Fibroblast of villous mesenchyme (primary cell): ENCODE measurements at places on chromosomes 4 and X. TPM values are rescaled to one million over a fixed set of nuclear protein-coding genes. Genes with fewer than 3 reads are reported as not detected.
A peak's percentile ranks its signal among the peaks of the same experiment; 100 is the strongest.

TBC1D8B gene
- total RNA-seq: 9.0 and 13.8 TPM in 2 replicates

PAGE2B gene
- total RNA-seq: not detected in 2 replicates

PDE6B gene
- under 0.01 TPM in 1 of 2 replicates, not detected in the other for total RNA-seq

WDR17 gene
- 0.64 and 0.86 TPM in 2 replicates for total RNA-seq

RBM46 gene
- 0.32 TPM in 1 of 2 replicates, not detected in the other for total RNA-seq

CLNK gene
- total RNA-seq: not detected in 2 replicates

CT45A7 gene
- total RNA-seq: not detected in 2 replicates

GPM6B gene
- under 0.01 and 1.3 TPM in 2 replicates for total RNA-seq

TAB3 gene
- 11.3 and 16.8 TPM in 2 replicates for total RNA-seq

DNA sequence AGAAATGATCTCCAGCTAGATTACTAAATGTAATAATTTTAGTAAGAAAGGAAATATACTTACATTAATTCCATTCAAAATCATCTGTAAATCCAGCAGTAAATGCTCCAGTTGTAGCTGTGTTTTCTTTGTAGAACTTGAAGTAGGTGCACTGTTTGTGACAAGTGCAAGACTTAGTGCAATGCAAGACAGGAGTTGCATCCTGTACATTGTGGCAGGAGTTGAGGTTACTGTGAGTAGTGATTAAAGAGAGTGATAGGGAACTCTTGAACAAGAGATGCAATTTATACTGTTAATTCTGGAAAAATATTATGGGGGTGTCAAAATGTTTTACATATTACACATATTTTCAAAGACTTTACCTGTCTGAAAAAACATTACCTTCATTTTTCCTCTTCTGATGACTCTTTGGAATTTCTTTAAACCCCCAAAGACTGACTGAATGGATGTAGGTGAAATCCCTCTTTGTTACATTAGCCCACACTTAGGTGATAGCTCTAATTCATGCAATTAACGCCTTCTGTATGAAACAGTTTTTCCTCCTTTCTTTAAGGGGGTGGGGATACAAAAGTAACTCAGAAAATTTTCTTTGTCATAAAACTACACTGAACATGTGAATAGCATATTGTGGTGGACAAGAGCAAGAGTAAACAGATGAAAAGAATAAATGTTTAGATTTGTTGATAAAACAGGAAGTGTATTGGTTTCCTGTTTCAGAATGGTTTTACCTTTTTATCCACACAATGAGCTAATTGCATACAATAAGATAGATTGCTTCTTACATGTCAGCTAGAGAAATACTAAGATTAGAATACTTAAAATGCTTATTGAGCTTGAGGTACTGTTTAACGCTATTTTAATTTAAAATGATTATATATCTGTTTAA lies at the start of gene IL2:
Gene IL2 (minus strand): TSS at position 495 of the 886 bp plus-strand sequence. CDS start 285 bp downstream, at position 210.
- no peak for DNase-seq

DNA sequence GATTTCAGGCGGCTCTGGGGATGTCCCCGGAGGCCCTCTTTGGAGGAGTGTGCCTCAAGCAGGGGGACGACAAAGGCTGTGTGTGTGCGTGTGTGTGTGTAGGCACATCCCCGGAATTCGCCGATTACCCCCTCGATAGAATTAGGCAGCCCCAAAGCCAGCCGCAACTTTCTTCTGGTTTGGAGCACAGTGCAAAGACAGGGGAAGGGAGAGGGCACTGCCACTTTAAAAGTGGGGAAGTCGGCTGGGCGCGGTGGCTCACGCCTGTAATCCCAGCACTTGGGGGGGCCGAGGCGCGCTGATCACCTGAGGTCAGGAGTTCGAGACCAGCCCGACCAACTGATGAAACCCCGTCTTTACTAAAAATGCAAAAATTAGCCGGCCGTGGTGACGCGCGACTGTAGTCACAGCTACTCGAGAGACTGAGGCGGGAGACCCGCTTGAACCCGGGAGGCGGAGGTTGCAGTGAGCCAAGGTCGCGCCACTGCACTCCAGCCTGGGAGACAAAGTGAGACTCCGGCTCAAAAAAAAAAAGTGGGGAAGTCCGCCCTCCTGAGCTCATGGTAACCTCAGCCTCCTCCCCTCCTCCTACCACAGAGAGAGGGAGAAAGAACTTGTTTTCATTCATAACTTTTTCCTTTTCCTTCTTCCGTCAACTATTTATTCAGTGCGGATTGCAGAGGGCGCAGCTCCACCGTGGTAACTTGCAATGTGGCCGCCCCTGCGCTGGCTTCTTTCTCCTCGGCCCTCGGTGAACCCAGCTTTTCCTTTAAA lies 2.4 kb downstream of the SPRY1 start:
- peak; percentile 84 for DNase-seq

GRCh38 chrX:39753293-39753996 lies 344.3 kb downstream of the BCOR start:
- DNase-seq: peak; percentile 63

DNA sequence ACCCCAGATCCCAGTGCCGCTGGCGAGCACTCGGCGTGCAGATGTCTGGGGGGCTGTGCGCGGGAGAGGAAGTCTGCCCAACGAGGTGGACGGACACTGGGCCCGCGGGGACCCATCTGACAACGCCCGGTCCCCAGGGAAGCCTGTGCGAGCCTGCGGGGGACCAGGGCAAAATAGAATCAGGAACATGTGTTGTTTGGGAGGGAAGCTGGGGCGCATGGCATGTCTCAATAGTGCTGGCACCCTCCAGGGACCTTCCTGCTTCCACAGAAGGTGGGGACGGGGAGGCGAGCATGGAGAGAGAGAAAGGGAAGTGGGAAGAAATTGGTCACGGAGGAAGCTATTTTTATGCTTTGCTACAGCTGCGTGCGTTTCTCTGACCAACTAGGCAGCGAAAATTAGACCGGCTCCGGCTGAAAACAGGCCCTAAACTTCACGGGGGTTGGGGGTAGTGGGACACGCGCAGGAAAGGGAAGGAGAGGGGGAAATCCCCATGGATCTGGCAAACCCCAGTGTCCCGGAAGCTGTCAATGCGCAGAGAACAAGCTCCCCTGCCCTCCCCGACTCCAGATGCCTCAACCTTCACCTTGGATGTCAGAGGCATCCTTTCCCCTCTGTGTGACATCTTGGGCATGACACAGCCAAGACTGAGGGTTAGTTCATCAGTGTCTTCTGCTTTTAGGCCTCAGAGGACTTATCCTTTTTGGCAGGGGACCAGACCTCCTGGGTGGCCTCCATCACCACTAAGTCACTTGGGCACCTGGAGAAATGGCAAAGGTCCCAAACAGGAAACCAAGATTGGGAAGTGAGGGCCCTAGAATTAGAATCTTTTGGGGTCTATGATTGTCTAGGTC lies 169.8 kb upstream of the BCOR start:
- no peak for DNase-seq

DNA sequence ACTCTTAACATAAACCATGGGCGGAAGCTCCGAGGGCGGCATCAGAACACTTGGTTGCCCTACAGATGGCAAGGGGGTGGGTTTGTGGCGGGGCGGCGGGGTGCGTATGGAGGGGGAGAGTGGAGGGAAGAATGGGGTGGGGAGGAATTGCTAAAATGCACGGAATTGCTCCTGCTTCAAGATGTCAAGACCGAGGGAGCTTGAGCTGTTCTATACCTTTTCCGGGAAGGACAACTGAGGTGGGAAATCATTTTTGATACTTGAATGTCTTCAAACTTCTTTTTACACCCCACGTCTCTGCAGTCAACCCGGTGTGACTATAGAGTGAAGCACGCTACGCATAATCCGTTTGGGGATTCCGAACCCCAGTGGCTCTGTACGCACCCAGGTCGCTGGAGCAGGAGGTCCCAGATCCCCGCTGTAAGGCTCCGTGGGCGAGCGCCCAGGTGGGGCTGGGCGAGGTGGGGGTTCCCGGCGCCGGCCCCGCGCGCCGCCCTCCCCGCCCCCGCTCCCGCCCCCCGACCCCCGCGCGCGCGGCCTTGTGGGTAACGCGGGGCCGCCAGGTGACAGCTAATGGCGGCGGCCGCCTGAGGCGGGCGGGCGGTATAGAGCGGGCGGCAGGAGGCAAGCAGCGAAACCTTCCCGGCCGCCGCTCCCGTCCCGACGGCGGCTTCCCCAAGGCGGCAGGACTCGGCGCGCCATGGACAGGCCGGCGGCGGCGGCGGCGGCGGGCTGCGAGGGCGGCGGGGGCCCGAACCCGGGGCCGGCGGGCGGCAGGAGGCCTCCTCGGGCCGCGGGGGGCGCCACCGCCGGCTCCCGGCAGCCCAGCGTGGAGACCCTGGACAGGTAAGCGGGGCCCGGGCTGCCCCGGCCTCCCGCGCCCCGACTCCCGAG lies at the start of gene MTMR1:
Gene MTMR1 (plus strand): TSS at position 566 of the 894 bp plus-strand sequence. CDS start 135 bp downstream, at position 701.
- DNase-seq: no peak

GRCh38 chrX:67777148-67777547 lies 233.3 kb downstream of the AR start:
- no peak for DNase-seq

DNA sequence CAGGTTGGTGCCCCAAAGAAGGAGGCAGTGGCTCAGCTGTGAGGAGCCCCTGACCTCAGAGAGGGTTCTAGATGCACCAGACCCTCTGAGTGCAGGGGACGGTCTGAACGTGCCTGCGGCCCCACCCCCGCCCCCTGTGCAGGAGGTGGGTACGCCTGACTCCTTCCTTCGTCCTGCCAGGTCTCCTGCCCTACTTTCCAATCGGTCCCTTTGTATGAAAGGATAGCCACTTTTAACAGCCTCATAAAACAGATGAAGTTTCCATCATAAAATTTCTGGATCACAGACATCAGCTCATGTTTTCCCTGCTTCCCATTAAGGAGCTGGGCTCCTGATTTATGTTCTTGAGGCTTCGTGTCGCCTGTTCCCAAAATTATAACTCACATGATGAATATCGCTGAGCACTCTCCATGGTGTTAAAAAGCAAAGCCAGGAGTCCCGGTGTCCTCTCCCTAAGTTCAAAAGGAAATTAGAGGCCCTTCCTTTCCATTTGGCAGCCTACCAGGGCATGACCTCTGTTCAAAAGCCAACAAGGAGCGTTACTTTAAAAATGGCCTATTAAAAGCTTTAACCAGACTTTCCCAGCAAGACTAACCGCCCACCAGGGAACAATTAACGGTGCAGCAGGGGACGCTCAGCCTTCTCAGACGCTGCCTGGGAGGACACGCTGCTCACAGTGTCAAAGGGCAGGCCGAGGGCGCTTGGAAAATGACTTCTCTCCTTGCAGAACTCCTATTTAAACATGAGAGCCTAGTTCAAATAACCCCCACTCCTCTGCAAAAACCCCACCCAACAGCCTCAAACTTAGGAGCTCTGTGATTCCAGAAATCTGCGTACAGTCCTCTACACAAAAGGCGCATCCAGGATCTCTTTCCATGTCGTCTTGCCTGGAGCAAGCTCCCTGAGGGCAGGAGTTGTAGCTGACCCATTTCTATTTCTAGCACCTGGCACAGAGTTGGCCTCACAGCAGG lies 181.9 kb downstream of the AFAP1 start:
- DNase-seq: peak; percentile 36

- no peak for DNase-seq
Observed at GRCh38 chrX:723781-724180, 93.2 kb downstream of the SHOX start.

- DNase-seq: peak; percentile 56
Observed at GRCh38 chrX:16826207-16826606, 39.9 kb downstream of the TXLNG start.

DNA sequence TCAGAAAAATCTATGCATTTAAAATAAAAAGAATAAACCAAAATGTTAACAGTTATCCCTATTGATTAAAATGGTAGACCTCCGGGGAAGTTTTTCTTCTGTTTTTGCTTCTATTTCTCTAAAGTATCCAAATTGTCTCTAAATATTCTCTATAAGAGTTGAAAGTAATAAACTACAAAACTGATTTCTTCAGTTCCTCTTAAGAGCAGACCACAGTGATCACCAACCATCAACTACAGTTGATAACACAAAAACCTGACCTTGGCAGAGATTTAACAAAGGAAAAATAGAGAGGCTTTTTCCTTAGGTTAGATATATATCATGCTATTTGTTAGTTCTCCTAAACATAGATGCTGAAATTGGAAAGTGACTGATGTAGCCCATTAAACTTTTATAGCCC lies 27.3 kb downstream of the DDX60 start:
- no peak for DNase-seq

GRCh38 chr4:22434895-22435294 lies 81.0 kb downstream of the ADGRA3 start:
- peak; percentile 65 for DNase-seq

DNA sequence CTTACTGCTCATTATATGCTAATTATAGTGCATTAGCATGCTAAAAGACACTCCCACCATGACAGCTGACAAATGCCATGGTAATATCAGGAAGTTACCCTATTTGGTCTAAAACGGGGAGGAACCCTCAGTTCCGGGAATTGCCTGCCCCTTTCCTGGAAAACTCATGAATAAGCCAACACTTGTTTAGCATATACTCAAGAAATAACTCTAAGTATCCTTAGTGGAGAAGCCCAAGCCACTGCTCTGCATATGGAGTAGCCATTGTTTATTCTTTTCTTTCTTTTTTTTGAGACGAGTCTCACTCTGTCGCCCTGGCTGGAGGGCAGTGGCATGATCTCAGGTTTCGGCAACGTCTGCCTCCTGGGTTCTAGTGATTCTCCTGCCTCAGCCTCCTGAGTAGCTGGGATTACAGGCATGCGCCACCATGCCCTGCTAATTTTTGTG lies 15.5 kb downstream of the NUDT6 start:
- DNase-seq: no peak

- no peak for DNase-seq
Observed at GRCh38 chr4:76053730-76054129, 17.9 kb upstream of the CXCL11 start.

DNA sequence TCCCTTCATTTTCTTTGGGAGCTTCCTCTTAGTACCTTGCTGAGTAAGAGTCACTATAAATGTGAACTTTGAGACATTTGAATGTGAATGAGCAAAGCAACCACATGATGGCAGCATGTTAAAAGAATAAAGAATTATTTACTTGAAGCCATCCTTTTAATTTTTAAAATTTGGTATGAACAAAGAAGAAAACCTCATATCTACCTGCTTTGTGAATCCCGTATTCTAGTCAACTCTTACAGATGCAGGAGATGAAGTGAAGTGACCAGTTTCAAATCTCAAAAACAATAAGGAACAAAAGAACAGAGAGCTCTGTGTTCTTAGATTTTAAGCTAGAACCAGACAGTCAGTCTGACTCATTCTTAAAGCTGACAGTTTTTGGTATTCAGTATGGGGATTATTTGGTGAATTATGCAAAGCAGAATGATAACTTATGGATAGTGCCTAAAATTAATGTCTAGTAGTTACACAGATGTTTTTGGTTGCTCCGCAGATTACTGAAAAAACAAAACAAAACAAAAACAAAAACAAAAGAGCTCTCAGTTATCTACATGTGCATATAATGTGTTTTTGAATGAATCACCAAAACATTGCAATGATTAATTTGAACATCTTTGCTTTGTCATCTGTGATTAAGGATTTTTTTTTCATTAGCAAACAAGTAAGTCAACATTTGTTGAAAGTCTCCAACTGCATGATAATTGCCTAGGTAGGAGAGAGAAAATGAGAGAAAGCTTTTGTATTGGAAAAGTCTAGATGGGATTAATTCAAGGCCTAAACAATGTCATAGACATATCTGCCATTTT lies 48.2 kb upstream of the H2AZ1 start:
- peak; percentile 68 for DNase-seq

DNA sequence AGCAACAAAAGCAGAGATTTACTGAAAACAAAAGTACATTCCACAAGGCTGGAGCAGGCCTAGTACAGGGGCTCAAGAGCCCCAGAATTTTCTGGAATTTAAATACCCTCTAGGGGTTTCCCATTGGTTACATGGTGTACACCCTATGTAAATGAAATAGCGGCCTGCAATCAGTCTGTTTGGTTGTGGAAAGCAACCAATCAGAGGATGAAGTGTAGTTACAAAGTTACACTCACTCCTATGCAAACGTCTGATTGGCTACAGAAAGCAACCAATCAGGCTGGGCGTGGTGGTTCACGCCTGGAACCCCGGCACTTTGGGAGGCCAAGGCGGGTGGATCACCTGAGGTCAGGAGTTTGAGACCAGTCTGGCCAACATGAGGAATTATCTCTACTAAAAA lies 13.8 kb upstream of the TXLNG start:
- no peak for DNase-seq
